NCI-H1417 treated with DMSO at 0.1 percent for 48 hours (cell line): ENCODE measurements at places on chromosomes 12 and 14.

DNA sequence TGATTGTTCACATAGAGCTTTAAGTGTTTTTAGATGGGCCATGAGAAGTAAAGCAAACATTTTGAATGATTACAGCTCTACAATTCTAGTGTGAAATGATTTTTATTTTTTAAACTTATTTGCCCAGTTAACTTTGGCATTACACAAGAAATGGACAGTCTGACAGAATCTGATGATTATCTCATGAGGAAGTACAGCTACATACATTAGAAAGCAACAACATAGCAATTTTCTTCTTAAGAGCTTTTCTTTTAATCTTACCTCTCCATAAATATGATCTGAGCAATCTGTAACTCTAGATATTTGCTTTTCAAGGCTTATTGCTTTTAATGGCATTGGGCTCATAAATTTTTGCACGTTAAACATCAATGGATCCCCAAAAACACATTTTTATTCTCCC lies 26.5 kb upstream of the PPP1R12A start:
- peak; percentile 93 for DNase-seq

- no peak for DNase-seq
These were observed 115.3 kb upstream of the PLXNC1 start for GRCh38 chr12:94033101-94033500.

GRCh38 chr14:104632781-104633180 lies 28.2 kb upstream of the TMEM179 start:
- DNase-seq: no peak

- DNase-seq: no peak
These were observed 199.3 kb downstream of the ALG10B start for GRCh38 chr12:38515912-38516311.

- DNase-seq: no peak
These were observed 63.1 kb downstream of the KIF26A start for GRCh38 chr14:104201496-104201895.

GRCh38 chr12:24534622-24535021 lies 414.3 kb downstream of the BCAT1 start:
- no peak for DNase-seq
